T-helper 17 cell (primary cell): ENCODE measurements at places on chromosomes 2 and 18.

DNA sequence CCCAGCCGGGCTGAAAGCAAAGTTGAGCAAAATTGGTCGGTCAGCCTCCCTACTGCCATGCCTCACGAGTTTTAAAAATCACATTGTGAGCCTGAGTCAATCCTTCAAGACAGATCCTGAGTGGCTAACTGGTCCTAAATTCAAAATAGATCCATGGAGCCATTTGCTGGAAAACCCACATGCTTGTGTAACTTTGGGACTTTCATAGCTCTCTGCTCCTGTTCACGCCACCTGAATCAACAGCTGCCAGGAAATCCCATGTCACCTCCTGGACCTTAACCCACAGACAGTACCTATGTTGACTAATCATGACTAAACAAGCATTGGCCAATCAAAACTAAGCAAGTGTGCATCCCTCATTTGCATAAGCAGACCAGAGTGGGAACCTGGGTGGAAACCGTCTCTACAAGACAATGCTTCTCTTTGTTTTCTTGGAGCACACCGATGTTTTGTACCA, 42.8 kb upstream of the LDLRAD4 start:
- DNase-seq, result no peak
- H3K27ac ChIP-seq, result no peak overlapping the region
- no peaks in the 10 kb centered on the region for H3K36me3 ChIP-seq
- peaks cover 11% of the 10 kb centered on the region for H3K27me3 ChIP-seq
- peaks cover 5% of the 10 kb centered on the region for H3K4me1 ChIP-seq
- H3K4me3 ChIP-seq, result no peak overlapping the region

- peaks cover 2% of the 10 kb centered on the region for H3K36me3 ChIP-seq
- no peak overlapping the region for H3K27ac ChIP-seq
- no peaks in the 10 kb centered on the region for H3K4me1 ChIP-seq
- no peak overlapping the region for H3K4me3 ChIP-seq
- no peak for DNase-seq
Observed at GRCh38 chr18:9441061-9441460, 34.3 kb upstream of the RALBP1 start.

DNA sequence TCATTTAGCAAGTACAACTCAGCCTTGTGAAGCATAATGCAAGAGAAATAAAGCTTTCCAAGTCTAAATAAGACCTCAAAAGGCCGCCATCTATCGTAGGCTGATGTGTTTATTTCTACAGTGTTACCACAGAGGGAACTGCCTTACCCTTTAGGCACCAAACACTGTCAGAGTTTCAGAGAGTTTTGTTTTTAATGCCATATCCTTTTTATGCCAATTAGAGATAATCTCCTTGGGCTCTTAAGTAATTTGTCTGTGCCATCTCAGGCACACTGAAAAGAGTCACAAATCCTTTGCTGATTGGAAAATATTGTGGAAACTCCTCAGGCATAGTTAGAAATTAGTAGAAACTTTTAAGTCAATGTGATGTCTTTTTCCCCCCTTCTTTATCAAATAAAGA, 797.1 kb downstream of the SLC4A3 start:
- no peaks in the 10 kb centered on the region for H3K36me3 ChIP-seq
- H3K4me3 ChIP-seq, result no peak overlapping the region
- no peaks in the 10 kb centered on the region for H3K27me3 ChIP-seq
- no peak for DNase-seq
- no peak overlapping the region for H3K27ac ChIP-seq
- H3K4me1 ChIP-seq, result no peaks in the 10 kb centered on the region

DNA sequence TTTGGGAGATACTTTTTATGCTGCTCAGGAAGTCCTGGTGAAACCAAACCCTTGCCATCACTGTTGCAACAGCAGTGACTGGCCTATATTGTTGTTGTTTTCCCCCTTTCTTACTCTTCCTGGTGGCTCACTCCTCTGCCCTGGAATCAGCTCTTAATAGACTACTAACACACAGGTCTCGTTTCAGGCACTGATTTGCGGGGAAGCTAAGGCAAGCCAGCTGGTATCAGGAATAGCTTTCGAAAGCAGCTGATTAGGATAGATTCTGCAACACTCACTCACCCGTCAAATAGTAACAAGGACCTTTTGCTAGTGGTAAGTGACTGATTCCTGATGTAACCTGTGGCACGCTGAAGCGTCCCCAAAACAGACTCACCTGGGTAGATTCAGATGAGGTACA, 360.4 kb downstream of the PLCL1 start:
- no peak for DNase-seq
- peaks cover 5% of the 10 kb centered on the region for H3K4me1 ChIP-seq
- H3K27me3 ChIP-seq, result no peaks in the 10 kb centered on the region
- H3K4me3 ChIP-seq, result no peak overlapping the region

GRCh38 chr2:179677746-179678505, 183.5 kb downstream of the ZNF385B start:
- H3K27me3 ChIP-seq, result no peaks in the 10 kb centered on the region
- no peak for DNase-seq
- no peak overlapping the region for H3K4me3 ChIP-seq
- H3K36me3 ChIP-seq, result no peaks in the 10 kb centered on the region

DNA sequence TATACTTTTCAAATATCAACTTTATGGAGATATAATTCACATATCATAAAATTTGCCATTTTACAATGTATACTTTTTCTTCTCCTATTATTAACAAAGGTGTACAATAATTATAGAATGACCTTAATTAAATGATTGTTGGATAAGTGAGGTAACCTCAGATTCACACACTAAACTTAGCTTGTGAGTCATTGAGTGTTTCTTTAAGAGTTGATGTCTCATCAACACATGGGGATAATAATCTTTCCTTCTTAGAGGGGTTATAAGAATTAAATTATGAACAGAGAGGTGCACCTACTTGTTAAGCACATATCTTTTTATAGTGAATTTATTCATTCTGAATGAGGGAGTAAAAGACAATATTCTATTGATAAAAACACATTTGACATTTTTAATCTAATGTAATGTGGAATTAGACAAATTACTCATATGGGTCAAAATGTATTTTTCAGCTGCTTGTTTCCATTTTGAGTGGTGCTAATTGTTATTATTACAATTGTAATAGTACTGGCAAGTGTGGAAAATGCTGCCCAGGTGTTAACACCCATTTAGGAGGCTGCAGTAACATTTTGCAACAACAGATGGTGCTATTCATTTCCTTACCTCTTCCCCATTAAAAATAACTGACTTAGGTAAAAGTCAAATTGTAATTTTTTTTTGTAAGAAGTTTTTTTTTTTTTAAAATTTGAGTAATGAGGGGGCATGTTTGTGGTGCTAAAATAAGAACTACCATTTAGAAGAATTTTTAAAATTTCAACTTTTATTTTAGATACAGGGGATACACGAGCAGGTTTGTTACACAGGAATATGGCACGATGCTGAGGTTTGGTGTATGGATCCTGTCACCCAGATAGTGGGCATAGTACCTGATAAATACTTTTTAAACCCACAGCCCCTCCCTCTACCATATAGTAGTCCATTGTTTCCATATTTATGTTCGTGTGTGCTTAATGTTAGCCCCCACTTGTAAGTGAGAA, 32.1 kb upstream of the DYNAP start:
- H3K27ac ChIP-seq, result no peak overlapping the region
- H3K36me3 ChIP-seq, result no peaks in the 10 kb centered on the region
- DNase-seq, result no peak

- no peak for DNase-seq
- H3K27ac ChIP-seq, result no peak overlapping the region
- H3K36me3 ChIP-seq, result no peaks in the 10 kb centered on the region
- no peaks in the 10 kb centered on the region for H3K27me3 ChIP-seq
- no peak overlapping the region for H3K4me3 ChIP-seq
Observed at GRCh38 chr2:120262150-120262549, 9.5 kb downstream of the RALB start.

- H3K4me3 ChIP-seq, result no peak overlapping the region
- no peak for DNase-seq
- peaks cover 20% of the 10 kb centered on the region for H3K4me1 ChIP-seq
- H3K36me3 ChIP-seq, result peaks cover 2% of the 10 kb centered on the region
- H3K27ac ChIP-seq, result no peak overlapping the region
Observed at GRCh38 chr2:105376789-105377240, 22.0 kb downstream of the FHL2 start.

DNA sequence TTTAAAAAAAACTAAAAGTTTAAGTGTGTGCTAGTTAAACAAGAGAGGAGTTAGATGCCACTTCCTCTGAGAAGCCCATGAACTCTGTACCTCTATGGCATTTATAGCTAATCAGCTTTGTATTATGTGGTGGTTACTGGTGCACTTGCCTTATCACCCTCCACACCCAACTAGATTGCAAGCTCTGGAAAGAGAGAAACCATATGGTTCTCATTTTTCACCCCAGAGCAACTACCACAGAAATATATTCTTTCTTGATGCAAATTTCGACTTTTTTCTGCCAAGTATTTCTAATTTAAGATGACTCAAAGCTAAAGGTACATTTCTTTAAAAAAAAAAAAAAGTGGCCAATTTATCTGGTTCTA, 24.2 kb downstream of the RAPH1 start:
- H3K27ac ChIP-seq, result no peak overlapping the region
- H3K4me1 ChIP-seq, result no peaks in the 10 kb centered on the region
- no peak for DNase-seq
- no peaks in the 10 kb centered on the region for H3K36me3 ChIP-seq
- H3K4me3 ChIP-seq, result no peak overlapping the region

GRCh38 chr18:52903857-52904256, 563.9 kb downstream of the DCC start:
- no peaks in the 10 kb centered on the region for H3K27me3 ChIP-seq
- H3K36me3 ChIP-seq, result no peaks in the 10 kb centered on the region
- H3K4me1 ChIP-seq, result no peaks in the 10 kb centered on the region
- no peak overlapping the region for H3K4me3 ChIP-seq
- no peak overlapping the region for H3K27ac ChIP-seq

- H3K4me3 ChIP-seq, result no peak overlapping the region
- H3K36me3 ChIP-seq, result peaks cover 5% of the 10 kb centered on the region
- no peak for DNase-seq
- H3K27me3 ChIP-seq, result peaks cover 4% of the 10 kb centered on the region
Observed at GRCh38 chr2:10428355-10428754, 19.8 kb downstream of the ODC1 start.

- no peak overlapping the region for H3K4me3 ChIP-seq
- no peaks in the 10 kb centered on the region for H3K4me1 ChIP-seq
- H3K27me3 ChIP-seq, result no peaks in the 10 kb centered on the region
- no peaks in the 10 kb centered on the region for H3K36me3 ChIP-seq
Observed at GRCh38 chr2:187051350-187051749, 202.4 kb upstream of the ZSWIM2 start.

DNA sequence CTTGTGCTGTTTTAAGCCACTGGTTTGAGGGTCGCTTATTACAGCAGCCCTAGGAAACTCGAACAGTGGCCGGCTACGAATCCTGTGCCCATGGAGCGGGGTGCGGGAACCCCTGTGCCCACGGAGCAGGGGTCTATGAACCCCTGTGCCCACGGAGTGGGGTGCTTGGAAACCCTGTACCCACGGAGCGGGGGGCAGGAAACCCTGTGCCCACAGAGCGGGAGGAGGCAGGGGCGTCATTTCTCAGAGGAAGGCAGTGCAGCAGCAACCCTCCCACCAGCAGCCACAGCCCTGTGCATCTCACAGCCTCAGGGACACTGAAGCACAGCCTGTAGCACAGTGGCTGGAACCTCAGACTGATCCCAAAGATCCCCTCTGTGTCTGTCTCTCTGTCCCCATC, 34.2 kb upstream of the GPC1 start:
- peaks cover 6% of the 10 kb centered on the region for H3K27me3 ChIP-seq
- no peak for DNase-seq
- peak overlapping the region; percentile 25 for H3K4me3 ChIP-seq
- H3K36me3 ChIP-seq, result no peaks in the 10 kb centered on the region

DNA sequence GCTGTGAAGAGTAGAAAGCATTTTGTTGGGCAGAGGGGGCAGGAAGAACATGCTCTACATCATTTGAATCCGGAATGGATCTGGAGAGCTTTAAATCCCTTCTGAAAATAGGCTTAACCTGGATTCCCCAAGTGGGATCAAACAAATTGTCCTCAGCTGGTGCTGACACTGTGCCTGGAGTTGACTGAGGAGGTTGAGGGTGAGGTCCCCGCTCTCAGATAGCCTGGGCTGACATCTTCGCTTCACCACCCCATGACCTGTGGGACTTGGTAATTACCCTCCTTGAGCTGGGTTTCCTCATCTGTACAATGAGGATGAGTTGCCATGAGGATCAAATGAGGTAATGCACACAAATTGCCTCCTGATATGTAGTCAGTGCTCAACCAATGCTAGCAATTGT, 117.8 kb upstream of the SMAD2 start:
- no peak overlapping the region for H3K4me3 ChIP-seq
- H3K4me1 ChIP-seq, result no peaks in the 10 kb centered on the region
- H3K27ac ChIP-seq, result no peak overlapping the region
- peaks cover 27% of the 10 kb centered on the region for H3K27me3 ChIP-seq
- DNase-seq, result no peak

DNA sequence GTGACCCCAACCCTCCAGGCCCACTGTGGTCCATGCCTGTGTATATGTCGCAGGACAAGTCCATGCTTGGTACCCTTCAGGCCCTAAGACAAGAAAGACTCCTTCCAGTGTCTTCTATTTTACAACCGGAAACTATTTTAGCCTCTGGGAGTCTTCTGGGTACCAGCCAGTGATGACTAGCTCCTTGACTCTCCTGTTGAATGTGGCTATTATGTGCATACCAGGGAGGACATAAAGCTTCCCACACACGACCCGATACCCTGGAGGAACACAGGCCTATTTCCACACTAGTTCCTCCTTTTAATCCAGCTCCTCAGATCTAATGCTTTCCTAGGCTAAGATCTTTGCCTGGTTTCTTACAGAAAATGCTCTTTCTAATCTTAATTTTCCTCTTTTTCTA, 178.1 kb downstream of the NCKAP5 start:
- no peak overlapping the region for H3K27ac ChIP-seq
- no peak overlapping the region for H3K4me3 ChIP-seq
- no peaks in the 10 kb centered on the region for H3K4me1 ChIP-seq
- H3K27me3 ChIP-seq, result no peaks in the 10 kb centered on the region
- DNase-seq, result no peak

DNA sequence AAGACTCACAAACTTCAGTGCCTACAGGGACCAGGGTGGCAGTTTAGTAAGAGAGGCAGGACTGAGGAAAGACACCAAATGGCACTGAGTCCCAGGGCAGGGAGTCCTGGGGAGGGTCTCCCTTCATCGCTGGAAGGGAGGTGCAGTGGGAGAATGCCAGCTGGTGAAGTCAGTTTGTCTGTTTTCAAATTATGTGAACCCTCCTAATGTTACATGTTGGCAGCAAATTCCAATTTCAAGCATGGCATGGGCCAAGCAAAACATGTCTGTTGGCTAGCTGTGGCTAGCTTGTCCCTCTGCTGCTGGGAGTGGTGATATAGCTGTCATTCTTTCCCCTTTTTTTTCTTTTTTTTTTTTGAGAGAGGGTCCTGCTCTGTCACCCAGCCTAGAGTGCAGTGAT, 55.9 kb upstream of the HAAO start:
- no peak for DNase-seq
- H3K27ac ChIP-seq, result no peak overlapping the region
- H3K36me3 ChIP-seq, result no peaks in the 10 kb centered on the region
- H3K4me3 ChIP-seq, result no peak overlapping the region
- peaks cover 4% of the 10 kb centered on the region for H3K4me1 ChIP-seq
- H3K27me3 ChIP-seq, result peaks cover 15% of the 10 kb centered on the region

- H3K4me3 ChIP-seq, result no peak overlapping the region
- peaks cover 56% of the 10 kb centered on the region for H3K4me1 ChIP-seq
- no peak overlapping the region for H3K27ac ChIP-seq
- no peaks in the 10 kb centered on the region for H3K36me3 ChIP-seq
Observed at GRCh38 chr2:101748000-101748399, 50.5 kb downstream of the MAP4K4 start.

GRCh38 chr18:42508683-42509296, 553.8 kb downstream of the PIK3C3 start:
- no peak overlapping the region for H3K27ac ChIP-seq
- H3K27me3 ChIP-seq, result no peaks in the 10 kb centered on the region
- H3K4me3 ChIP-seq, result no peak overlapping the region
- H3K36me3 ChIP-seq, result no peaks in the 10 kb centered on the region
- H3K4me1 ChIP-seq, result no peaks in the 10 kb centered on the region
- DNase-seq, result no peak
